Renal pelvis (tissue), 12 donors: ENCODE measurements at places on chromosomes 2 and 18. TPM values are rescaled to one million over a fixed set of nuclear protein-coding genes. Genes with fewer than 3 reads are reported as not detected.

DNA sequence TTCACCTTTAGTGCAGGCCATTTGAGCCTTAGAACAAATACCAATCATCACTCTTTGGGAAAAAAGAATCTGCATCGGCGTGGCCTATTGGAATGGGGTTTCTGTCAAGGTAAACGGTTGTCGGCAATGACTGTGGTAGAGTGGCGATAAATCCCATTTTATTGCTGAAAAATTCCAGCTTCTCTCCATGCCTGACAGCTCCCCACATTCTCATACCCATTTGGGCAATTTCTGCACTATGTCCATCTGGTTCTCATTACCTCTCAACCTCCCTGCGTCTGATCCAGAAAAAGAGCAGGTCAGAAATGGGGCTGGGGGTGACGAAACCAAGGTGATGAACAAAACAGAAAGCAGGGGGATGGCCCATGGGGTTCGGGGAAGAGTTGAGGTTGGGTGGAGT lies 254.0 kb downstream of the MEIS1 start:
- DNase-seq = no peak

DNA sequence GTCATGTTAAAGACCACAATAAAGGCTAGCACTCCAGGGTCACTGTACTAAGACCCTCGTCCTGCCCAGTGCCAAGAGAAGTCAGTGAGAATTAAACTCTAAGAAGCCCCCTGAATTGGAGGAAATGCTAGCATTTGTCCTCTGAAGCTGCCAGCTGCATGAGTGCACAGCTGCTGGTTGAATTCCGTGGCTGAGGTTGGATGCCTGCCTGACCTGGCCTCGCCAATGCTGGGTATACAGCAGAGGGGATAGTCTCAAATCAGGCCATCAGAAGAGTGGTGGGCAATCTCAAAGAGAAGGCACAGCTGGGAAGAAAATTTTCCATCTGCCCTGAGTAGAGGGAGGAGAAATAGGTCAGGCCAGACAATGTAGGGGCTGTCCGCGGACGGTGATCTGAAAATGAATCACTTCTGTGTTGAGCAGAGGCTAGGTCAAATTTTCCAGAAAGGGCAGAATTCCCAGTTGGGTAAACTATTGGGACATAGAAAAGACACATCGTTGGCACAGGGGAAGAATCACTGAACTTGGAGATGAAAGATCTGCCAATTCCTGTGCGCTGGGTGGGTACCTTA lies 110.5 kb upstream of the AGAP1 start:
- DNase-seq = no peak

DNA sequence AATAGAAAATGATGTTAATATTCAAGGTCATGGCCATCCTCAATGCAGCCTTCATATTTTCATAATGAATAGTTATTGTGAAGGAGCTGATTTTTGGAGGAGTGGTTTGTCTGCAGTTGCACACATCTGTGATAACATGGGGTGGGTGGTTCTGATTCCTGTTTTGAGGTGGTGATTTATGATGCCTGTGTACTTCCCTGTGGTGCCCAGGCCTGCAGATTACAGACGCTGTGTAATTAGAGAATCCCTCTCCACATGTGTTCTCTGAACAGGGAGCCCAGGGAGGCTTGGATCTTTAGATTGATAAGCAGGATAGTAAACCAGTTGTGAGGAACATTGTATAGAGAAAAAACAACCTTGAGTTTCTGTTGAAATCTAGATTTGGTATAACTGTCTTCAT lies 117.5 kb downstream of the AGAP1 start:
- DNase-seq = no peak

DNA sequence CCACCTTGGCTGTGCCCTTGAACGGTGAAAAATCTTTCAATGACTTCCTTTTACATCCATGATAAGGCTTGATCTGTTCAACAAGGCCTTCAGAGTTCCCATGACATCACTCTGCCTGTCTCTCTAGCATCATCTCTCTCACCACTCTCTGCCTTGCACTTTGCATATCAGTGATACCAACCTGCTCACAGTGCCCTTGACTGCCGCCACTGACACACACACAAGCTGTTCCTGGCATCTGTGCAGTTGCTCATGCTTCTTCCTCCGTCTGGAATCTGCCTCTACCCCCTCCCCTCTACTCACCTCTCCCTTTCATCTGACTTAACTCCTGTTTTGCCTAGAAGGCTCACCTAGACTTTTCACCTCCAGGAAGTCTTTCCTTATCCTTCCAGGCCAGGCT lies 79.1 kb upstream of the SEC11C start:
- DNase-seq = no peak

GRCh38 chr2:238743243-238744065 lies 104.4 kb upstream of the TWIST2 start:
- DNase-seq = peak; percentile 52

DNA sequence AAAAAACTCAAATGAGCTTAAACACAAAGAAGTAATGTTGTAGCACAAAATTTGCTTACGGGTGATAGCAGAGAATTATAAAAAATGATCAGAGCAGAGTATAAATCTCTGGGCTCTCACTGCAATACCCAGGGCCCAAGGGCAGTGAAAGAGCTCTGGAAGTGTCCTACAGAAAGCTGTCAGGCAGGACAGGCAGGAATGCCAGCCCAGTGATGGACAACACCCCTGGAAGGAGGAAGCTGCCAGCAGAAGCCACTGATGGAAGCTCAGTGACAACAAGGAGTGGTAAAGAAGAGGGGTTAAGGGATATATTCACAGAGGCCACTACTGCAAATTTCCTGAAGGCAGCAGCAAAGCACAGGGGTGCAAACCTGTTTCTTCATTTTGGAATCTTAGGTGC lies 214.9 kb downstream of the L3MBTL4 start:
- DNase-seq = no peak

DNA sequence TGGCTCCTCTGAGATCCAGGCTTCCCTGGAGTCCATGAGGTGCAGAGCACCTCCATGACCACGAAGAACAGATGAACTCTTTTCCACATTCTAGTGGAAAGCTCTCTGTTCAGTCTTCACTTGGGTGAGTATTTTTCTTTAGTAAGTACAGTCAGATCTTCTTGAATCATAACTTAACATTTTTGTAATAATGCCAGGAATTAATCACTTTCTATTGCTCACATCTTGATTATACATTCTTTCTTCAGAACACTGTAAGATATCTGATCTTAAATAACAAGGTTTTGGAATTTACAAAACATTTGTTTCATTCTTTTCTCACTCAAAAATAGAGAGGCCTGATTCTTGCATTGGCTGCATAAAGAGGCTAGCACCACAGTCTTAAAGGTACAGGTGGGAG lies 45.4 kb upstream of the RND3 start:
- no peak for DNase-seq

CFAP221 gene
- 18.5 TPM for polyA plus RNA-seq

GRCh38 chr2:173076581-173077345 lies 1.1 kb downstream of the MAP3K20 start:
- peak; percentile 54 for DNase-seq

IL36A gene
- polyA plus RNA-seq = not detected

IL1B gene
- 0.67 TPM for polyA plus RNA-seq

- no peak for DNase-seq
Measured at GRCh38 chr2:1707771-1708418, 36.4 kb downstream of the PXDN start.

SEPTIN10 gene
- 103 TPM for polyA plus RNA-seq
